ENCODE measurements at places on chromosomes 3 and 15. TPM values are rescaled to one million over a fixed set of nuclear protein-coding genes. Genes with fewer than 3 reads are reported as not detected.

DNA sequence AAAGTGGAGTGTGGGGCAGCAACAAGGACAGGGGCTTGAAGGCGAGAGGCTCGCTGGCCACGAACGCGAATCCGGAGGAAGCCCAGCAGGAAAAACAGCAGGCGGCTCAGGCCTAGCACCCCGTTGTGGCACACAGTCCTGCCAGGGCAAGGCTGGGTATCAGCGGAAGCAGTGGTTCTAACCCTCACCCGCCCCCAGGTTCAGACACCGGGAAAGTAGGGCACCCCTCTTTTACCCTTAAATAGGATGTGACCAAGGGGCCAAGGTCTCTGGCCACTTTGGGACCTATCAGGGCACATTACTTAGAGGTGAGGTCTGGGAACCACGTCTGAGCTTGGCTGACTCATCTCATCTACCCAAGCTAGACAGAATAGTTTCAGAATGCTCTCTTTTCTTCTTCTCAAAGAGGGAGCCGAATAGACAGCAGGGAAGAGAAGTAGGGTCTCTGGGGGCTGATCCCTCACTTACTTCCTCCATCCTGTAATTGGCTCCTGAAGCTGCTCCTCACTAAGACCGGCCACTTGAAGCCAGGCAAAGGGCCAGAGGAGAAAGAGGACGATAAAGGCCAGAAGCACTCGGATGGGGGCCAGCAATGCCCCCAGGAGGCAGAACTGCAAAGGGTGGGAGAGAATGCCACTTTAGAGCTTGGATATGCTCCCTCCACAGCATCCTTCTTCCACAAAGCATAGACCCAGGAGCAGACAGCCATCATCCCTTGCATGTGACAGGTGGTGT lies 1.7 kb downstream of the LPCAT4 start:
- no peak for DNase-seq

DNA sequence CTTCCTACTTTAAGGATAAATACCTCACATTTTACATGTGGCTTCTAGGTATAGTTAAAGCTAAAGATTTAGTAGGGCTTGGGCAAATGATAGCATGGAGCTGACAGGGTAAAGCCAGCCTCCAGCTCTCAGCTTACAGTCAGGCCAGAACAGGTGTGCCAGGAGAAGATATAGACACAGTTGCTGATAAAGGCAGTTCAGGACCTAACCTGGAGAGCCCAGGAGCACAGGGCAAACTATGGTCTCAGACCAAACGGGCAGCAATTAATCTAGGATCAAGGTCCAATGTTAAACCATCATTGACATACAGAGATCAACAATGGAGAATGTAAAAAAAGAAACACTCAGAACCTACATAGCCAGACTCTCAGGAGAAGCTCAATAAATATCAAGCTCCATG lies 4.0 kb downstream of the WDR49 start:
- peak; percentile 94 for DNase-seq

GRCh38 chr15:71811752-71812735 lies 1.7 kb downstream of the NR2E3 start:
- no peak for DNase-seq

FOXB1 gene
- polyA plus RNA-seq = not detected

DNA sequence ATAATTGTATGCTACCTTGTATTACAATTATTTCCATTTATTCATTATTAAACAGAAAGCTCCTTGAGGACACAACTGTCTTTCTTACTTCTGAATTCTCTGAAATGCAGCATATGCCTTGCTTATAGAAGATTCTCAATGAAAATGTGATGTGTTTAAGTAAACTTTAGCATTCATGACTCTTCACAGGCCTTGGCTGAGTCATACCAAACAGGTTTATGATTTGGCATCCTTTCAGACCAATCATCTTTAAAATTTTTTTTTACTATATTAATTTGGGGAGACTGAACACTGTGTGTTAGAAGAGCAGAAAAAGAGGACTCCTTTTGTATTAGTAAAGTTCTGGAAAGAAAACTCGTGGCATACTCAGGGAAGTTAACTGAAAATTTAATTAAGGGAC lies 6.4 kb upstream of the GALK2 start:
- no peak for DNase-seq

- no peak for DNase-seq
Observed at GRCh38 chr3:11290743-11291680, 18.8 kb downstream of the ATG7 start.

DNA sequence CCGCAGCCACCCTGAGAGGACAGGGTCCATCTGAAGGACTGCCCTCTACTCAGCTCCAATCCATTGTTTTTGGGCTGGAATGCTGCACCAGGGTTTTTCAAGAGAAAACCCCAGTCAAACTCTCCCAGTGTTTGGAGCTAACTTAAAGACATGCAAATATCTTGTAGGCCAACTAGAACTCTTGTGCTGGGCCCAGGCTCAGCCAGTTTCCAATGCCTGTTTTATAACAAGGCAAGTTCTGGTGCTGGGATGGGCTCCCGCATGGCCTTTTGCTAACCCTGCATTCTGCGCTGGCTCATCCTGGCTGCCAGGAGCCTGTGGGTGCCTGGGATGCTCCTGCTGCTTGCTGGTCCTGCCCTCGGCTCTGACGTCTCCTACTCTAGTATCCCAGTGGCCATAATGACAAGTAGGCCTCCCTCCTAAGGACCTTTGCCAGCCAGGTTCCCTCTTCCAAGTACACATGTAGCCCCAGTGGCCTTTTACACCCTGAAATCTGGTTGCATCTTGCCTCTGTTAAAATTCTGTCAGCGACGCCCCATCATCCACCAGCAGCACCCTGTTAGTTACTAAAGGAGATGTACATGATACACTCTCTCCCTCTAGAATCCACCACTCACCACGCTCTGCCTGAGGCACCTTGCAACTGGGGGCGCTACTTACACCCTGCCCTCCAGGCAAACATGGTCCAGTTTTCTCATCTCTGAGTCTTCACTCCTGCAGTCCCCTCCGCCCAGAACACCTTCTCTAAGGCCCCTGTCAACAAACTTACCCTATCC lies 30.5 kb upstream of the RAB6B start:
- no peak for DNase-seq

TAMM41 gene
- 2.7 TPM for polyA plus RNA-seq

GRCh38 chr3:2110597-2111117 lies 12.0 kb downstream of the CNTN4 start:
- no peak for DNase-seq

GRCh38 chr3:73683706-73684105 lies 59.0 kb upstream of the PDZRN3 start:
- DNase-seq = no peak

DNA sequence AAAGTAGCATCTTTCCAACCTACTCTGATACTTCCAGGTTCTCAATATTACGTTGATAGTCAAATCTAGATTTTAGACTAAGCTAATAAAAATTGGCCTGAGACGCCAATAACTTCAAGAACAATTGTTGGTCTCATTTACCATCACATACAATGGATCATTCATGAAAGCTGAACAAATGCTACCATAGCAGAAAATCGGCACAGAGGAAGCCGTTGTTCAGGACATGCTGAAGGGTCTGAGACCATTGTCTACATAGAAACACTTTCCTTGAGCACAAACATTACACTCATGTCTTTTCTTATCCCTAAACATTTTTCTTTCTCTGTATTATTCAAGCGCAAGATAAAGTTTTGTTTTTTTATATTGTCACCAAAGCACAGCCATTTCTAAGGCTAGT lies 37.2 kb upstream of the FHIT start:
- DNase-seq = no peak
